Pons (tissue), 1 donor: ENCODE measurements at places on chromosomes 1 and 21.

DNA sequence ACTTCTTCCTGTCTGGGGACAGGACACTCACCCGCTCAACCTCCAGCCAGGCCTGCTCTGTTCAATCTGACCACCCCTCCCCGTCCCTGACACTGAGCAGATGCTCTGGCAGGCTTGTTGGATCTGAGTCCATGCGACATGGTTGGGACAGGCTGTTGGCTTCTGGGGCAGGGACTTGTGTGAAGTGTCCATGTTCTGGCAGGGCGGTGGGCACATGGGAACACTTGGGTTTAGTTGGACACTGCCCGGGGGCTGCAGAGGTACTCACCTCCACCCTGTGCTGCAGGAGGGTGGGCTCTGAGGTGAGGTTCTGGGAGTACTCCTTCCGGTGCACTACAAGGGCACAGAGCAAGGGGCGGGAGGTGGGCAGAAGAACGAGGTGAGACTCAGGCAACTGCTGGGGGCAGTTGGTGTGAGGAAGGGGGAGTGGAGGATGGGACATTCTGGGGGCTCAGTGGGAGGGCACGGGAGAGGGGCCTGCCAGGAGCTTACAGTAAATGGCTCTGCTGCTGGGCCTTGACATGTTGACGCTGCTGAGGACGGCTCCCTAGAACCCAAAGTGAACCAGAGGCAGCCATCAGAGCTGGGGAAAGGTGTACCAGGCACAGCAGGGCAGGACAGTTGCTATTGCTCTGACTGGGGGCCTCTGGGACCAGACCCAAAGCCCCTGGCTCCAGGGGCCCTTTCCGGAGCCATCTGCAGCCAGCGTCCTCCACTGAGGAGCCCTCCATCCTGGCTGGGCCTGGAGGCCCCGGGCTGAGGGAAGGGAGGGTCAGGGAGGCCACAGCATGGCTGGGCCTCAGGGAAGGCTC is 2.3 kb downstream of the EPS8L3 start:
- DNase-seq = no peak

DNA sequence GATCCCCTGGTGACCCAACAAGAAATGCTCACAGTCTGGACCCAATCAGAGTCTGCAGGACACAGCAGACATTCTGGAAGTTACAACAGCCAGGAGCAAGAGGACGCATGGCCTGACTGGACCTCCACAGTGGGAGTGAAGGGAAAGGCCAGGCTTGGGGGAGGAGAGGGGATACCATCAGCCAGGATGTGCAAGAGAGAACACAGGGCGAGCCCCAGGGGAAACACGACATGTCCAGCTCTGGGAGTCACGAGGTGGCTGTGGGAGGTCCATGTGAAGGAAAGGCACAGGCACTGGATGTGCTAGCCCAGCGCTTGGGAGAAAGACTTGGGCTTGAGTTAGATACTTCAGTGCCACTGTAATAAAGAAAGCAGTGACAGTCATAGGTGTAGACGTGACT is 87.3 kb downstream of the HSF2BP start:
- DNase-seq = no peak

DNA sequence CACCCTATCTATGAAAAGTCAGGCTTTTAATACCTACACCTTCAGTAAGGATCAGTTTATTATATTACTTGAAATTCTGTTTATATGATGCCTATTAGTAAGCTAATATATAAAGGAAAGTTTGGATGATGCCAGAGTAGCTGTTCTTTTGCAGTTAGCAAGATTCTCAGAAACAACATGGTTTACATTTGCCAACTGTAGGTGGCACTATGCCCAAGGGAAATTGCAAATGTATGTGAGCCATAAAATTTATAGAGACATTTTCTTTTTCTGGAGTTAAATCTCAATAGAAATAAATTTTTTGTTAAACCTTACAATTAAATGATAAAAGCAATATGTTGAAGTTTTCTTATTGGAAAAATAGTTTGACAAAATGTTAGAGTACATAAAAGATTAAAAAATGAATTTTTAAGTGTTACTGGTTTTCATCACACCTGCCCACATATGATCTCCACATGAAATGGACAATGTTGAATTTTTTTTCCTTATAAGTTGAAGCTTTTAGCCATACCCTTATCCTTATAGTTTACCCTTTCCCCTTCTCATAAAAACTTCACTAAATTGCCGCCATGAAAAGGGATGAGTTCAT is 32.1 kb upstream of the EPHX4 start:
- peak; percentile 61 for DNase-seq

DNA sequence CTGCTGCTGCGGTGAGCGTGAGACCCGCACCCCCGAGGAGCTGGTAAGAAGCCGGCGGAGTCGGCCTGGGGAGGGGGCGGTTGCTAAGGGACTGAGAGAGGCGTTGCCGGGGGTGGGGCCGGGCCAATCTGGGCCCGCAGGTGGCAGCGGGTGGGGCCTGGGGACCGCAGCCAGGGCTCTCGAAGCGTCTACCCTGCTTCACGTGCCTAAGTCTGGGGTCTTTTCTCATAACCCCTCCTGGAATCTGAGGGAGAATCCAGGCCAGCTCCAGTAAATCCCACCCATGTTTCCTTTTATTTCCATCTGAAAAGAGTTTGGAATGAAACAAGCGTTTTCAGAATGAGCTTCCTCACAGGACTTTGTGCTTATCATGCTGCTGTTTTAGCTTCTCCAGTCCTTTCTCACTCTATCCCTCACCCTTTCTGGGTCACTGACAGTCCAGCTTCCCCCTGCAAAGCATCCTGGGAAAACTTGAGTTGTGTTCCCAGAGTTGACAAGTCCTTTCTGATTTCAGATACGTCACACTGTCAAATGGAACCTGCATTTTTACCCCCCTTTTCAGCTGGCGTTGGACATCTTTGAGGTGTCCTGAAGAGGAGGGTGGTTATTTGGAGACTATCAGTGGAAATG is 431 bp downstream of the CLCN6 start:
- DNase-seq = peak; percentile 80

DNA sequence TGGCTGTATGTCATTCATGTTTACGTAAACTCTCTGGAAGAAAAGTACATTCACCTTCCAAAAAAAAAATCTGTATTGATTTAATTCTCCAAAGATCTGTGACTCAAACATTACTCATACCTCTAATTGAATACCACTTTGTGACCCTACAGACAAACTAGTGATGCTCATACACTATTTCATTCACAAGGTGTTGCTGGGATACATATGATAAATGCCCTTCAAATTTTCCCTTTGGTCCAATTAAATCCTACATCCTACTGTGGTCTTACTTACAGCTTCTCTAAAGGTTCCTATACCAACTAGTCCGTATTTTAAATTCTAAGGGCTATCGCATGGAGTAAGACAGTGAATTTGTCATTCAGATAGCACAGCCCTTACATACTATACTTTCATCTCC is 26.8 kb upstream of the CADM3 start:
- no peak for DNase-seq

GRCh38 chr1:215603319-215603718 is 36.2 kb downstream of the KCTD3 start:
- DNase-seq = no peak

GRCh38 chr1:31881688-31882000 is 56.5 kb downstream of the PTP4A2 start:
- no peak for DNase-seq

DNA sequence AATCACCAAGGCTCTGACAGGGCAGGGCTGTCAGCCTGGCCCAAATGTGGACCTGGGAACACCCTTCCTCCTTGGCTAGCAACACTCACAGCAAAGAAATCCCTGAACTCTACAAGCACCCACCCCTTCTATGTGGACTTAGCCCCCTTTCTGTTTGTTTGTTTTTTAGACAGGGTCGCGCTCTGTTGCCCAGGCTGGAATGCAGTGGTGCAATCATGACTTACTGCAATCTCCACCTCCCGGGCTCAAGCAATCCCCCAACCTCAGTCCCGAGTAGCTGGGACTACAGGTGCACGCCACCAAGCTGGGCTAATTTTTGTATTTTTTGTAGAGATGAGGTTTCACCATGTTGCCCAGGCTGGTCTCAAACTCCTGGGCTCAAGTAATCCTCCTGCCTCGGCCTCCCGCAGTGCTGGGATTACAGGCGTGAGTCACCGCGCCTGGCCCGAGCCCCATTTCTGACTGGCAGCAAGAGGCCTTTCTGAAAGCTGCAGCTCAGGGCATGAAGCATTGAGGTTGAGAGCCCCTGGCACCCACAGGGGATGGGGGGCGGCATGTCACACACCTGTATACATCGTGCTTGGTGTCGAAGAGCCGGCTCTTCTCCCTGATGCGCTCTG is 16.2 kb downstream of the RIPK4 start:
- no peak for DNase-seq

- no peak for DNase-seq
Measured at GRCh38 chr1:113048064-113048463, 24.9 kb upstream of the LRIG2 start.

GRCh38 chr1:66712839-66713238 is 39.4 kb upstream of the DYNLT5 start:
- DNase-seq = no peak

- DNase-seq = no peak
Measured at GRCh38 chr1:175861626-175862367, 118.4 kb upstream of the TNR start.

DNA sequence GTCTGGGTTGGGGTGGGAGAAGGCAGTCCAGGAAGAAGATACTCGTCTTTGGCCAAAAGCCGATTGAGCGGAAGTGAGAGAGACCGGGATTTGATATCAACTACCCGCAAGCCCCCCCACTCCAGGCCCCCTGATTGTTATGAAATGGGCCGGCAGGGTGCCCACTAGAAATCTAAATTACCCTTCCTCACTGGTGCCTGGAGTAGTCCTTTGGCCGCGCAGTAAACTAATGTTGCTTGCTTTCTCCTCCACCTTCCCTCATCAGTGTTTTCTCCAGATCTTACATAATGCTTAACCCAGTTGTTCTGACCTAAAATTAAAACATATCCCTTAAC is 119.2 kb upstream of the BARHL2 start:
- DNase-seq = no peak

GRCh38 chr1:210291081-210291764 is 37.5 kb upstream of the HHAT start:
- no peak for DNase-seq

GRCh38 chr1:53722025-53722424 is 16.9 kb downstream of the GLIS1 start:
- DNase-seq = no peak

DNA sequence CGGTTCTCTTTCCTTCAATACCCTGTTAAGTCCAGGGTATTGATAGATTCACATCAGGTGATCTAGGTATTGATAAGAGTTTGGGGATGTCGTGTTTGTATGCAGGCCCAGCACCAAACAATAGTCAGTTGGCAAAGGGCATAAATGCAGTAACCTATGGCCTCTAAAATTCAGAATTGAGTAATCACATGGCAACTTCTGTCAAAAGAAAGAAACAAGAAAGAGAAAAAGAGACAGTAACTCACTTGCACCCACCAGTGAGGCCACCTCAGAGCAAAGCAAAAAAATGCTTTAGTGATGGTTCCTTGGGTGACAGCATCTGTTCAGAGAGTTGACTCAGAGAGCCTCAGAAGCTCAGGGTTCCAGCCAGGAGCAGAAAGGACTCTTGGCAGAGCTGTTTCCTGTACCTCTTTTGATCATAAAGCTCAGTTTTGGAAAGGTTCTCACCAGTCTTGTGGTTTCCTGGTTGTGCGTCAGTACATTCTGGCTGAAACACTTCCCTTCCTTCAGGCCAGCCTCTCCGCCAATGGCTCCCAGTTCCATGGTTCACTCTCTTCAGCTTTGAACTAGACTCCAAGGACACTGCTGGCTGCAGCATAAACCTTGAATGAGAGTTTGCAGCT is 70.1 kb upstream of the GORAB start:
- no peak for DNase-seq

DNA sequence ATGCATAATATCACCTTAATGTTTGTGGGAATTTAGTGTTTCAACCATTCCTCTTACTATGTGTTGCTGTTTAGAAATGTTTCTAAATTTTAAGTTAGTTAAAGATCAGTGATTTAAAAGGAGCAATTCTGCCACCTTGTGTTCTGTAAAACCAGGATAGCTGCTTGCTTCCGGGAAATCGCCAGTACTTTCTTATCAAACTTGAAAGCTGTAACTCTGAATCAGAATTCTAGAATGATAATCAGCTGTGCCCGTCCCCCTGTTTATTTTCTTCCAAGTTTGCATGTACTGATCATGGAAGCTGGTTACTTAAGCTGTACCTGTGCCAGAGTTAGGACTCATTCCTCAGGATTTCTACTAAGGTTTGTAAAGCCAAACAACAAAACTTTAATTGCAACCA is 656.4 kb downstream of the LTN1 start:
- DNase-seq = peak; percentile 88

DNA sequence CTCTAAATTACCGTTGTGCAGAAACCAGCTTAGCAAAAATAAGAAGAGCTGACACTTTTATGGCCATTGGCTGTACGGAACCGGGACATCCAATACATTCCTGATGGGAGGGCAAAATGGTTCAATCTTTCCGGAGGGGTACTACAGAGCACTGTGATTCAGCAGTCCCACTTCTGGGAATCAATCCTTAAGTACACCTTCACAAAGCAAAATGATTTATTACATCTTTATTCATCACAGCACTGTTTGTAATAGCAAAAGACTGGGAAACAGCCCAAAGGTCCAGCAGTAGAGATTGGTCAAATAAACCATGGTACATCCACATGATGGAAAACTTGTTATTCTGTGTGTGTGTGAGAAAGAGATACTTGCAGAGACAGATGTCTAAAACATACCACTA is 9.7 kb downstream of the GNG12 start:
- DNase-seq = no peak

DNA sequence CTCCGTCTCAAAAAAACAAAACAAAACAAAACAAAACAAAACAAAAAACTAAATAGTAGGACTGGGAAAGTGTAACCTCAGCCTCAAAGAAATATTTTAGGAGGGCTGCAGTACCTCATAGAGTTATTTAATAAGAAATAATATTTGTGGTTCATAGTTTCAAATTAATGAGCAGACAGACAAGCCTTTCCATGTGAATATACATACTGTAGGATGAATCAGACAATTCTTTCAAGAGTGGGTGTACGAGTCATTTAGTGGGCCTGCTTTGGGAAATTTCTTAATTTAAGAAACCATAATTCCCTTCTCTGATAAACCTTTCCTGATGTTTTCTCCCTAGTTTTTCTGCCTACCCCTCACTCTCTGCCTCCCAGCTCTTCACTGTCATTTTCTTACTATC is 52.5 kb downstream of the CDC14A start:
- no peak for DNase-seq

- no peak for DNase-seq
Measured at GRCh38 chr1:219757890-219758289, 145.0 kb upstream of the ZC3H11B start.
